ENCODE measurements at places on chromosomes 12 and 14.

DNA sequence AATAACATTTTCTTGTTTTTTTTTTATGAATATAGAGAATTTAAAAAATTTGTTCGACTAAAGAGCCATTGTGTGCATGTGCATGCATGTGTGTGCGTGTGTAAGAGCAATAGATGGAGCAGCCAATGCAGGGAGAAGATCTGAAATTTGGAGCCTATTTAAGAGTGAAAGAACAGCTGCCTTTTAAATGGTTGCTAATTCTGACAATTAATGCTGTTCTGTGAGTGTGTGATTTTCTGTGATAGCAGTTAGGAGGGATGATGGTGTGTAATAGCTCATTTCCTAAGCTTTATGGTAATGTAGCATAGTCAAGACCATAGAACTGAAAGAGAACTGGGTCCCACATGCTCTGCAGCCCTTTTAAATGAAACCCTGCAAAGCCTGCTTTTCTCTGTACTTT lies 137.9 kb downstream of the NRXN3 start:
- no peak for DNase-seq

- DNase-seq, result no peak
Observed at GRCh38 chr14:43031598-43031997, 1424.9 kb downstream of the LRFN5 start.

GRCh38 chr14:34233619-34234018 lies 228.4 kb downstream of the SPTSSA start:
- DNase-seq, result no peak

- DNase-seq, result no peak
Observed at GRCh38 chr14:46245276-46245675, 406.3 kb downstream of the RPL10L start.

DNA sequence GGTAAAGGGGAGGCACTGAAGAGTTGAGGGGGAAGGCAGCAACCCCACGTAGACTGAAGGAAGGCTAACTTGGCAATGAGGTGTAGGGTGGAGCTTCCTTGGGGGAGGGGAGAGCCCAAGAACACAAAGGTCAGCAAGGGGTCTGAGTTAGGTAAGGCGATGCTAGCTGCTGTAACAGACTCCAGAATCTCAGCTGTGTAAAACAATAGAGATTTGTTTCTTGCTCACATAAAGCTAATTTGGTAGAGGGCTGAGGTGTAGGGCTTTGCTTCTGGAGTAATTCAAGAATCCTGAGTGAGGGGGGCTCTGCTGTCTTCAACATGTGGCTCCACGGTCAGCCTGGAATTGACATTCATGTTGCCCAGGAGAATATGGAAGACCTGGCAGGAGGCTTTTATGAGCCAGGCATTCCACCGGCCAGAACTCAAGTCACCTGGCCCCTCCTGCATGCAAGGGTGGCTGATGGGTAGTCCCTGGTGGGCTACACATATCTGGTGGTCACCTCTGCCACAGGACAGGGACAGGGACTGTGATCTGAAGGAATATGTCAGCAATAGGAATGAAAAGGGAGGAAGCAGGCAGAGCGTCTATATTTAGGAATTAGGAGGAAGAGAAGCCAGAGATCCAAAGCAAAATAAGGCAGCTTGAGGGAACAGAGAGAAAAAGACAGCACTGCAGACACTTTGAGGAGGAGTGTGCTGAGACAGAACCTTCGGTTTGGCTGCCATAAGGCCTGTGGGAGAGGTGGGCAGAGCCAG lies 153.7 kb downstream of the ZFP36L1 start:
- DNase-seq, result no peak

DNA sequence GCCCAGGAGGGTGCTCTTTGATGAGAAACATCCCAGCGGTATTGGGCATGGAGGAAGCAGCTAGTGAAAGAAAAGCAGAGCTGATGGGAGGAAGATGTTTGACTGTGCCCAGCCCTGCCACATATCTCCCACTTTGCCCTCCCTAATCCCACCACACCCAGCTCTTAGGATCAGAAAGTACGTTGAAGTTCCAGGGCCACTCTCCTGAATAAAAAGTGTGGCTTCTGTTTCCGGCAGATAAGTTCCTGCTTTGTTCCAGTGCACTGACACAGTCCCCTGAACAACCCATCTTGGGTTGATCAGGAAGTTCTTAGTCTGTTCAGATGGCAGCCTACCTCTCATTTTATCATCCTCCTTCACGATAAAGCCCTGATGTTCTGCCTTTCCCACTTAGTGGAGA lies 16.5 kb downstream of the TPCN1 start:
- no peak for DNase-seq

DNA sequence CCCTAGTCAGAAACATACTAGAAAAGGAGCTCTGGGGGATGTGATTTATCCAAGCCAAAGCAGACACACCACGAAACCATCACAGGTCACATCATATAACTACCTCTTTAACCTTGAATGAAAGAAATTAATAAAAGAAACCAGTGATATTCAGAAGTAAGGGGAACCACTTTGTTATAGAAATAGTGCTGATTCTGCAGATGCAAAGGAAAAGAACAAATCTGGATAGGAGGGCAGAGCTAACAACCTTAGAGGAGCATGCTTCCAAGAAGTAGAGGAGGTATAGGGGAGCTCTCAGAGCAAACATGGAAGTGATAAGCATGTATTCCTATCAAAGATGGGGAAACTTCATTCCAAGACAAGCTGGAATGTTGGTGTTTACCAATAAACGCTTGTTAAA lies 117.0 kb upstream of the MDM1 start:
- no peak for DNase-seq

- no peak for DNase-seq
Observed at GRCh38 chr12:92408072-92408900, 262.6 kb upstream of the BTG1 start.

DNA sequence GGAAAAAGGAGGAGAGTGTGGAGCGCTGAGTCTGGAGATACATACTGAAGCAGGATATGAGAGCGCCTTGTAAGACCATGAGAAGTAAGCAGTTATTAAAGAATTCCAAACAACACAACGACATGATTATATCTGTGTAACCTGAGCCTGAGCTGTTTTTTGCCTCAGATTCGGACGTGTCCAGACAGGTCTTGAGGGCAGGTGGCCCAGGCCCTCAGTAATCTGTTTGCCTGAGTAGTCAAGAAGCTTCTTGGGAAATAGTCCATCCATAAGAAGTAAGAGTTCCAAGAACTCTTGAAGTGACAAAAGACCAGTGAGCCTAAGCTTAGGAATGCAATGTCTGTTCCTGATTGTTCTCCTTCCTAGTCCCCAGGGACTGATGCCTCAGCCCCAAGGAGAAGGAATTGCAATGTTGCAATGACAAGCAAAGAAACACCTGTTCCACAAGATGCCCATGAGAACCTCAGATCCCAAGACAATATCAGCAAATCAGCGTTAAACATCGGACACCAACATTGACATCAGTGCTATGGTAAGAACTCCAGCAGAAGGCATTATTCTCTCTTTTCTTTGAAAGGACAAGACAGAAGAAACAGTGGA lies 34.7 kb upstream of the ADAMTS20 start:
- no peak for DNase-seq

DNA sequence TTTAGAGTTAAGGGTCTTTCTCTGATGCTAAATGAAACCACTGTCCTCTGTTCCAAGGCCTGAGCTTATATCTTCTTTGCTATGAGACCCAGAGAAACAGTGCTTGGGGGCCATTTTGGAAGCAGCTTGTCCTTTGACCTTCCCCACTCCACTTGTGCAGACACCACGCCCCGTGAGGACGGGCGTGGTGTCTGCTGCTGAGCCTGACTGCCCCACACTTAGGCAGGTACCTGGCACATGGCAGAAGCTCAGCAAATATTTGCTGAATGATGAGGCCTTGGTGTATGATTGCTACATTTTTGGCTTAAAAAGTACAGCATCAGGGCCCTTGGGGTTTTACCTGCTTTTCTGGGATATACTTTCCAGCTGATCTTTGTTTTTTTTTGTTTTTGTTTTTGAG lies 69.9 kb downstream of the RASSF3 start:
- DNase-seq, result no peak
